ENCODE measurements at places on chromosomes 1 and 21.
A peak's percentile ranks its signal among the peaks of the same experiment; 100 is the strongest.

GRCh38 chr1:62407398-62408009 lies 29.3 kb upstream of the USP1 start:
- DNase-seq, result peak; percentile 53

DNA sequence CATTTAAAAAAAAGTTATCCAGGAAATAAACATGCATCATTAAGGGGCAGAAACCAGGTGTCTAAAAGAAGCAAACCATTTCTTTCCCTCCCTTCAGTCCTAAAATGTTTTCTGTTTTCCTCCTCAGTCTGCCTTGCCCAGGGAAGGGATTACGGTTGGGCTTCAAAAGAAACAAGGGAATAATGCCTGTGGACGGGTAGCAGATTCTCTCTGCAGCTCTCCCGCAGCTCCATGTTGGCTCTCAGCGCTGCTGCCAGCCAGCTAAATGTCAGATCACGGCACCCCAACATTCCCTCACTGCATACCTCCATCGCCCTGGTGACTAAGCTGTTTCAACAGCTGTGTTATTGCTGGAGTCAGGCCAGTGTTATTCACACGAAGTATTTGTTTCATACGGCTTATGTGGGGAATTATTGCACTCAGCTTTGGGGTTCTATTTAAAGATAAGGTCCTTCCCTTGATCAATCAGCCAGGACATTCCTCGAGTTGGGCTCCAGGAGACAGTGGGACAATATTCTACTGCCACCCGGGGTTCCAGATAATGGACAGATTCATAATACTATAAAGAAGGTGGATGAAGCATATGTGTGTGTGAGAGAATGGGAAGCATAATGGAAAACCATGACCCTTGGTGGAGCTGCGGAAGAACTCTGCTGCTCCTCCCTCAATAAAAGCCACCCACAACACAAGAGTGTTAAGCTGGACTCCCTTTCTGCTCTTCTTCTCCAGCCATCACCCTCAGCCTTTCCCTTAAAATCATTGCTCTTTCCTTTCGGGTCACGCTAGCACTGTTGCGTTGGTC lies 58.2 kb downstream of the WLS start:
- DNase-seq, result no peak

DNA sequence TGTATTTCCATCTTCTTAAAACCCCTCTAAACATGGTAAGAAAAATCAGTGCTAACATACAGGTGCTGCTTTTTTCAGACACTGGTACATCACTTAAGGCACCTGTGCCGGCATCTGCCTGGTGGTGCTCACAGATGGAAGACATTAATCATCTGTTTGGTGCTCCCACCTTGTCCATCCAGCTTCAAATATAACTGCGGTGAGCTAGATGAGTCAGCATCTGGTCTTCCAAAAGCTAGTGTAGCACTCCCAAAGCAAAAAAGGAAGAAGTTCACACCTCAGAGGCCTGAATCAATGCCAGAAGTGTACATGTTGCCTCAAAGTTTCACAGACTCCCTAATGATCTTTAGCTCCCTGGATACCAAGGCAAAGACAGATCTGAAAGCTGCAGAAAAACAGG lies 44.4 kb downstream of the TM2D1 start:
- no peak for DNase-seq

DNA sequence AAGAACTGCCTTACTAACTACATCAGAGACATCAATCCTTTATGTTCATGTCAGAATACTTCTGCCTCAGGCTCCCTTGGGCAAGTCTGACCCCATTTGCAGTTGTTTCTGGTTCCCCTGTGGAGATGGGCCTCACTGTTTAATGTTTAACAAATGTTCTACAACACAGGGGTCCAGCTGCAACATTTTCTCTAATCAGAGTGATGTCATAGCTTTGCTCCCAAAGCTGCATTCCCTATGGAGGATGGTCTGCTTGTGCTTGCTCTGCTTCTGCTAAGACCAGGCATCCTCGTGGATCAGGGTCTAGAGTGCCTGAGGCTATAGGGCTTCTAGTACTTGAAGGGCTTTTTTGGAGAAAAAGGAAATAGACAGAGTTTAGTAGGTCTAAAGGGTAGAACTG lies 1071.2 kb downstream of the TTLL7 start:
- no peak for DNase-seq

- DNase-seq, result no peak
Observed at GRCh38 chr1:205792481-205792881, 17.2 kb upstream of the RAB29 start.

GRCh38 chr1:40877698-40878097 lies 15.5 kb upstream of the CITED4 start:
- no peak for DNase-seq

GRCh38 chr1:1752636-1753606 lies 25.3 kb downstream of the NADK start:
- no peak for DNase-seq

DNA sequence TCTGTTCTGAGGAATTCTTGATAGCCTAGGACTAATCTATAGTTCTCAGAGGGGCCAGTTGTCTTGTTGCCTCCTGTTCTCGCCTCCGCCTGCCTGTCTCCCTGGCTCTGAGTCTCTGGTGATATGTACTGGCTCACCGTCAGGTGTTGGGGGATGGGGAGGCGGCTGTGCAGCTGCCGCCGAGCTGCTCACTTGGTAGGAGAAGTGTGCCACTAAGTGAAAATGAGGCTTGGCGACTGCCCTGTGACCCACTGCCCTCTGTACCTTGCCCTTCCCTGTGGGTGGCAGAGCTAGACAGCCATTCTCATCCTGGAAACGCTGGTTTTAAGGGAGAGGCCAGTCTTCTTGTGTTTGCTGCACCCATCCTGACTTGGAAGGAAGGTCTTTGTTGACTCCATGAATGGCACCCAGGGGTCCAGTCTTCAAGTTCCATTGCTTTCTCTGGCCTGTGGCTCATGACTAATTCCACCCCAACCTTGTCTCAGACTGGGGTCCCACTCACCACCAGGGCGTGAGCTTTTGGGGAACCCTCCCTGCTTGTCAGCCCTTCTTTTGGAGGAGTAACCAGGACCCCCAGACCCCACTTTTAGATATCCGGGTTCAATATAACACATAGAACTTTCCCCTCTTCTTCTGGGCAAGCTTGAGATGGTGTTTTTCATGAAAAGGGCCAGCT lies 120.6 kb downstream of the CACNA1E start:
- no peak for DNase-seq

- DNase-seq, result no peak
Observed at GRCh38 chr1:189977184-189977583, 500.5 kb downstream of the BRINP3 start.

DNA sequence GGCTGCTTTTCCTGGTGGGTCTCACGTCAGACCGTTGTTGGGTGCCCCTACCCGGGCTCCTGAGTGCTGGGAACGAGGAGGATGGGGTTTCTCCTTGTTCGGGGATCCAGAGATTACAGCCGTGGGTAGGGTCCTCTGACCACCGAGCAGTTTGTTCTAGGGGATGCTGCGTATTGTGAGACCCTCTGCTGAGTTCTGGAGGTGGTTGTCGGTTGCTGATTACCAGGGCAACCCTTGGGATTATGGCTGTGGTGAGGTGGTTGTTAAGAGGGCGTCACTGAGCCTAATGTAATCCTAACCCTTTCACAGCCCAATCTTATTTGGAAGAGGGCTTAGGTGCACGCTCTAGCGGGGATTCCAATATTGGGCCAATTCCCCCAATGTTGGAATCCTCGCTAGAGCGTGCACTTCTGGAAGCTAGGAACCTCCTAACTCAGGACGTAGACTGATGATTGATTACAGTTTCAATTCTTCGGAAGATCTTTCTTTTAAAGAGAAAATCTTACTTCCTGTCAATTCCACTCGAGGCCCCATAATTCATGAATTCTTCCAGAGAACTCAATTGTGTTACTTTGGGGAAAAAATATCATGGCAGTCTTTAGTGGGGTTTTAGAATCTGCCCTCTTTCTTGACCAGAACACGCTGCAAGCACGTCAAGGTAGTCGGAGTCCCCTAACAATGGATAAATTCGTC lies 483 bp downstream of the TCEANC2 start:
- no peak for DNase-seq

DNA sequence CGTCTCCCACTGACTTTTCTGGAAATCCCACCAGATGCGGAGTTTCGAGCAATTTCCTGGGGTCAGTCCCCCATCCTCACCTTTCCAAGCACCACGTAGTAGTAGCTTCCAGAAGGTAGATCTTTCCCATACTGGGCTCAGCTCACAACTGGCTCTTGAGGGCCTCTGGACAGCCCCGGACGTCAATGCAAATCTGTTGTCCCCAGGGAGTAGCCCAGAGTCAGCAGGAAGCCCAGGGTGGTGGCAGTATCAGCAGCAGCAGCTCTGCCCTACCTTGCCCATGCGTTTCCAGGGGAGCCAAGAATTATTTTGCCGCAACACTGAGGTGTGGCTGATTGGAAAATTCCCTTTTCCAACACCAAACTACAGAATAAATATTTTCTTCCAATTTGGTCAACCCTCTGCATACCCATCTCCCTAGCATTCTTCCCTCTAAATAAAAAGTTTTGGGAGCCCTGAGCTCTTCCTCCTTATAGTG lies 70.3 kb downstream of the CD46 start:
- no peak for DNase-seq

DNA sequence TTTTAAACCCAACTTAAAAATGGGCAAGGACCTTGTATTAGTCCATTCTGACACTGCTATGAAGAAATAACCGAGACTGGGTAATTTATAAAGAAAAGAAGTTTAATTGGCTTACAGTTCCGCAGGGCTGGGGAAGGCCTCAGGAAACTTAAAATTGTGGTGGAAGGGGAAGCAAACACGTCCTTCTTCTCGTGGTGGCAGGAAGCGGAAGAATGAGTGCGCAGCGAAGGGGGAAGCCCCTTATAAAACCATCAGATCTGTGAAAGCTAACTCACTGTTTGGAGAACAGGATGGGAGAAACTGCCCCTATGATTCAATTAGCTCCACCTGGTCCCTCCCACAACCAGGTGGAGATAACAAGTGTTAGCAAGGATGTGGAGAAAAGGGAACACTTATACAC lies 237.7 kb downstream of the SEC16B start:
- no peak for DNase-seq

- DNase-seq, result no peak
Observed at GRCh38 chr1:25559031-25559430, 15.6 kb downstream of the LDLRAP1 start.

- no peak for DNase-seq
Observed at GRCh38 chr21:27582246-27582947, 615.5 kb upstream of the ADAMTS5 start.

- no peak for DNase-seq
Observed at GRCh38 chr1:46421739-46422138, 27.6 kb downstream of the FAAH start.

- no peak for DNase-seq
Observed at GRCh38 chr1:180884588-180885300, 28.0 kb upstream of the KIAA1614 start.

DNA sequence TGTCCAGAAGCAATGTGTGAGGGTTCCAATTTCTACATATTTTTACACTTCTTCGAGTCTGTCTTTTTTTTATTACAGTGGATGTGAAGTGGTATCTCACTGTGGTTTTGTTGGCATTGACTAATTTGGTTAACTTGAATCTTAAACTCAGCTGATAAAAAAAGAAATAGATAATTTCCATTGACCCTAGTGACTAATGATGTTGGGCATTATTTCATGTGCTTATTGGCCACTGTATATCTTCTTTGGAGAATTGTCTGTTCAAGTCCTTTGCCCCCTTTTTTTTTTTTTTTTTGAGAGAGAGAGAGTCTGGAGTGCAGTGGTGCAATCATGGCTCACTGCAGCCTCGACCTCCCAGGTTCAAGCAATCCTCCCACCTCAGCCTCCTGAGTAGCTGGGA lies 33.3 kb upstream of the NBPF3 start:
- no peak for DNase-seq

DNA sequence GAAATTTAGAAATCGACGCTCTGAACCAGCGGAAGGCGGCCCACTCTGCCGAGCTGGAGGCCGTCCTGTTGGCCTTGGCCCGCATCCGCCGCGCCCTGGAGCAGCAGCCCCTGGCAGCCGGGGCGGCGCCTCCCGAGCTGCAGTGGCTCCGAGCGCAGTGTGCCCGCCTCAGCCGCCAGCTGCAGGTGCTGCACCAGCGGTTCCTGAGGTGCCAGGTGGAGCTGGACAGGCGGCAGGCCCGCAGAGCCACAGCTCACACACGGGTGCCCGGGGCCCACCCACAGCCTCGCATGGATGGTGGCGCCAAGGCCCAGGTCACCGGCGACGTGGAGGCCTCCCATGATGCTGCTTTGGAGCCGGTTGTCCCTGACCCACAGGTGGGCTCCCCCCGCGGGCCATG lies 47.0 kb upstream of the DIP2A start:
- no peak for DNase-seq

GRCh38 chr21:42616446-42616845 lies 37.0 kb upstream of the PDE9A start:
- peak; percentile 32 for DNase-seq
